Activated T-helper 1 cell treated with anti-CD3 and anti-CD28 coated beads, Interleukin-2, amount 50 U/mL, for 16 hours (primary cell): ENCODE measurements at places on chromosomes 1 and 21.

DNA sequence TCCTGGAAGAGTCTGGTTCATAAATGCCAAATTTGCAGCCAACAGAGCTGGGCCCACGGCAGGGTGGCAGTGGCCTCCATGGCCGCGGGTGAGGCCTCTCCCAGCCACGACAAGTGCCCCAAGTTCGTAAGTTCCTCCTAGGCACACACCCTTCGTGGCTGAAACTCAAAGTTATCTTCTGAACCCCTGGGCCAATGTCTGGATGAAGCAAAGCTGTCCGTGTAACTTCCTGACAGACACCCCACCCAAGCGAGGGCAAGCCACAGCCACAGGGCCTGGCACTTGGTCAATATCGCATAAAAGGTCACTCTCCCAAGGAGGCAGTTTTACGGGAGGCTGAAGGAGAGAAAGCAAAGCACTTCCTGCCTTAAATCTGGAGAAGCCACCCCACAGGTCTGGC lies 27.8 kb upstream of the GPR153 start:
- no peak for DNase-seq

DNA sequence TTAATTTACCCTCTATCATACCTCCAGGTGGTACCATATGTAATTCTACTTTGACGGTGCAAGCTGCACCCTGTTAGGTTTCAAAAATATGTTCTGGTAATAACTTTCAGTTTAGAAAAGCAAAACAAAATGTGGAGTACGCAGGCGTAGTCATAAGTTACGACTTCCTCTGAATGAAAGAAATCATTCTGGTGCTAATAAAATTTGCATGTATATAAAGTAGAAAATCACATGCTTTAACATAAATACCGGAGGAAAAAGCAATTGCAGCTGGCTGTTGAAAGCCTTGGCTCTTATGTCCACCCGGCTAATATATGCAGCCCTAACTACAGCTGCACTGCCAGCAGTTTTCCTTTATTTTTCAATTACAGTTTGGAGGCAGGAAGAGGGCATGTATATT lies 65.2 kb upstream of the TMPRSS15 start:
- DNase-seq, result no peak

DNA sequence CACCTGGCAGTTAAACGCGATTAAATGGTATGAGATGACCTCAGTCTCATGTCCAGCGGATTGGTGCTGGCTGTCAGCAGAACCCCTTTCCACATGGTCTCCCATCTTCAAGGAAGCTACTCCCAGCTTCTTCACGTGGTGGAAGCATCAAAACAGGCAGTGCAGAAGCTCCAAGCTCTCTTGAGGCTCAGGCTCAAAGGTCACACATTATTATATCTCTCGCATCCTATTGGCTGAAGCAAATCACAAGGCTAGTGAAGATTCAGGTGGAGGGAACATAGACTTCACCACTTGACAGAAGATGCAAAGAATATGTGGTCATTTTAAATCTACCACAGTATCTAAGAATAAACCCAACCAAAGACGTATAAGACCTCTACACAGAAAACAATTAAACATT lies 181.9 kb downstream of the VPS13D start:
- no peak for DNase-seq

DNA sequence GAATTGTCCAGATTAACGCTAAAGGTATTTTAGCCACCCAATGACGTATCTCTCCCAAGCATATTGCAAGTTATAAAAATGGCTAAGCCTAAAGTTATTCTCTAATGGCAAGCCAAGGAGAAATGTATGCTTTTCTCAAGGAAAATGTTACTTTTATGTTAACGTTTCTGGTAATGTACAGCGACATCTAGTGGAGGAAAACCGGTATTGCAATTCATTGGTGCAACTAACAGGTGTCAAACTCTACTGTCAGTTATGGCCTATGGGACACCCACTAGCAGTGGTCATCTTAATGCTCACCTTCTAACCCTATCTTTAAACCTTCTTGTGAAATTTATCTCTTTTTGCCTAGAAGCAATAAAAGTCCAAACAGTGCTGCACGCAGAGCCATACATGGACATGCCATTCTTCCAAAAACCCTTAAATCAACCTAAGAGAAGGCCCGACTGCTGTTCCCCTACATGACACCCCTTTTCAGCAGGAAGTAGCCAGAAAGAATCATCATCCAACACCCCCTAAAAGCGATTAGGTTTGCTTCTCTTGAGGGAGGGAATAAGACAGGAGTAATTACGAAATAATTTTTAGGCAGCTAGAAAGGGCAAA lies 68.7 kb upstream of the LRIF1 start:
- DNase-seq, result no peak

DNA sequence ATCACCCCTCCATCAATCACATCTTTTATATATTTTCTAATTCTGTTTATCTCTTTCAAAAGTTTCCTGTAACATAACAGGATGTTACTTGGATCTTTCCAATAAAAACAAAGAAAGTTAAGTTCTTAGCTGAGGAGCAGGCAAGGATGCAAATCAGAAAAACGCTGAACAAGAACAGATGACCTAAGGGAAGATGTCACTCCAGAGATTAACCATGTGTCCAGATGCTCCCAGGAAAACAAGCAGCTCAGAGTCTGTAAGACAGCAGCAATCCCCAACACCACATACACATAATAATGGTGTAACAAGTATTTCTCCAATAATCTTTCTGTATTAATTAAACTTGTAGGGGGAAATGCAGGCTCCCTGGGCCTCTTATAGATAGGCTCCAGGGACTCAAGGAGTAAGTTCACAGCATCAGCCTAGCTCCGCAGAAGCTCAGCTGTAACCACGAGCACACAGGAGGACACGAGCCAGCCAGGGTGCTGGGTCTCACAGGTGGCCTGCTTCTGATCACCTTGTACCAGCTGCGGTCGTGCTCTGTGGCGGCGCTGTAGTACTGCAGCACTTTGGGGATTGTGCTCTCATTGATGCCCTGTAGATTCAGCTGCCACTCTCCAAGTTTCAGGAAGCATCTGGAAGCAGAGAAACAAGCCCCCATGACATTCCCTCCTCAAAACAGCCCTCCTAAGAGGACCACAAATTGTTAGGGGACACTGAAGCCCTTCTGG lies 33.1 kb upstream of the EXOSC10 start:
- no peak for DNase-seq

DNA sequence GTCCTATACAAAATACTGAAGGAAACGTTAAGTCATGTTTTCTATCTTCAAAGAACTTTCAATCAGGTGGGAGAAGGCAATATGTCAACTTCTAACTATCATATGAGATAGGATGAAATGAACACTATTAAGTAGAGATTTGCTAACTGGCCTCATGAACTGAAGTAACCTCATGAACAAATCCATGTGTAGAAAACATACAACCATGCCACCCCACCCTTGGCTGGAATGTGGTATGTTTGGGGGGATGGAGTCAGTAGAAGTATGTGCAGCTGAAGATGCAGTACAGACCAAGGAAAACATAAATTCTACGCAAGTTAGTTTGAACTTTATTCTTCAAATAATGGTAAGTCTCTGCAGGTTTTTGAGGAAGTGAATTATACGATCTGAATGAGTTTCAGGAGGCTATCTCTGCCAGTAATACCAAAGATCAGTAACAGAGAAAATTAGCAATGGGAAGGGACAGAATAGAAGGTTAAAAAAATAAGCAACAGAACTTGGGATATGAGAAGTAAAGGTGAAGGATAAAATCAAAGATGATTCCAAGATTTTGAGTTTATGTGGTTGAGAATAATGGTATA lies 4.5 kb downstream of the TRMT1L start:
- DNase-seq, result no peak

GRCh38 chr1:219670426-219671149 lies 57.7 kb upstream of the ZC3H11B start:
- no peak for DNase-seq

GRCh38 chr1:54453509-54453908 lies 47.3 kb upstream of the SSBP3 start:
- no peak for DNase-seq

DNA sequence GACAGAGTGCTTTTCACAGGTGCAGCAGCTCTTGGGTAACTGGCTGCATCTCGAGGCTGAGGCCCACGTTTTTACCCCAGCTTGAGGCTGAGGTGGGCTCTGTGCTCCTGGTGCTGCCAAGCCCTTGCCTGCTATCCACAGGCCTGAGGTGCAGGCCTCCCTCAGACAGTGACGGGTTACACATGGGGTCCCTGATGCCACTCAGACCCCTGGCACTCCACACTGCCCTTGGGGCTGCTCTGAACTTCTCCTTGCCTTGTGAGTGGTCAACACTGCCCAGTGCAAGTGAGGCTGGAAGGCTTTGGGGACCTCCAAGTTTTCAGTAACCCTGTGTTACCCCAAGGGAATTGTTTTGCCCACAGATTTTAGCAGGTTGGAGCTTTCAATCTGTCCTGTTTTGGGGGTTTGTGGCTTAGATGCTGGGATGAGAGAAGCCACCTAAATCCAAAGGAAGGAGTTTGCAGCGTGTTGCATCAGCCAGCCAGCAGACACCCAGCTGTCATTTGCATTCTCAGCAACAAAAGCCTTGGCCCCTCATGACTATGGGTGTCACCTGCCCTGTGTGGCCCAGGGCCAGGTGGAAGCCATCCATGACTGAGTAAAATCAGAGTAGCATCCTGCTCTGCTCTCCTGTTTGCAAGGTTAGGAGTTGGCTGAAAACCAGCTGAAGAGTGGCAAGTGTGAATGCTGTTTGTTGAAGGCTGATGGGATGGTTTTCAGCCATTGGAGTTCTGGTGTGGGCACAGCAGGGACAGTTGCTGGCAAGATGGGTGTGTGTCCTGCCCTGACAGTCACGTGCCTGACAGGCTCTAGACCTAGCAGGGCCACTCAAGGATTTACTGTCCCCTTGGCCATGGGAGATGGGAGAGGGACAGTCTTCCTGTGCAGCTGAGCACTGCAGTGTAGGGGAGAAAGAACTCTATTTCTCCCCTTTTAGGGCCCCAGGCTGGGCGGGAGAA lies 3.2 kb downstream of the RNF187 start:
- no peak for DNase-seq

DNA sequence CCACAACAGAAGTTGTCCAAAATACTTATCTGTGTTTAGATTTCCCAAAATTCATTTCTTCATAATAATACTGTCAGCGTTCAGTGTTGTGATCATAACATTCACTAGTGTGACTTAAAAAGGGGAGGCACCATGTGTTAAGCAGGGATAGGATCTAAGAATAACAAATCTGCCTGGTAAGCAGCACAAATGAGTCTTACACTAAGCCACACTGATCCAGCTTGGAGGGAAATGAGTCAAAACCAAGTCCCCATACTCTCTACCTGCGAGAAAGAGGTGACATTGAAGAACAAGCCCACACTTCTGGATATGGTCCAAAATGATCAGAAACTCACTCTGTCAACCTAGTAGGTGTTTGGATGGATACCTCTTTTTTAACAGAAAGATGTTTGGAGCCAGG lies 145.5 kb downstream of the CRB1 start:
- no peak for DNase-seq

- no peak for DNase-seq
Measured at GRCh38 chr1:187264995-187265602, 436.4 kb downstream of the PLA2G4A start.

GRCh38 chr1:226549937-226550671 lies 1.5 kb downstream of the STUM start:
- DNase-seq, result no peak

- DNase-seq, result no peak
Measured at GRCh38 chr1:5814046-5814619, 178.1 kb downstream of the NPHP4 start.

DNA sequence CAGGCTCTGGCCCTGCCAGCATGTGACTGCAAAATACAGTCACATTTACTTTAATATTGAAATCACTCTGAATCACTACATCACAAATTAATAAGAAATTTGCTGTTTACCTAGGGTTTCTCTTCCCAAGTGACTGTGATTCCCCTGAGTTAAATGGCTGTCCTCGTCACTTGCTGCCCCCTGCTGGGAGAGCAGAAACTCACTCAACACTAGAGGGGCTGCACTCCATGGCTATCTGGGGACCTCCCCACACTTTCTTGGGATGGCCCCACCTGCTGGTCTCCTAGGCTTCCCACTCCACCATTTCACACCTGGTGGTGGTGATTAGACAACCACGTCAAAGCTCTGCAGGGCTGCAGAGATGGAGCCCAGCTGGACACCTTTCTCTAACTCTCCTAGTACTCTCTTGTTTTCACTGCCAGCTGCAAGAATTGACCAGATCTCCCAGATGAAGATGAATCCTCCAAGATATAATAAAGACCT lies 63.4 kb downstream of the CD2 start:
- DNase-seq, result peak; percentile 48

DNA sequence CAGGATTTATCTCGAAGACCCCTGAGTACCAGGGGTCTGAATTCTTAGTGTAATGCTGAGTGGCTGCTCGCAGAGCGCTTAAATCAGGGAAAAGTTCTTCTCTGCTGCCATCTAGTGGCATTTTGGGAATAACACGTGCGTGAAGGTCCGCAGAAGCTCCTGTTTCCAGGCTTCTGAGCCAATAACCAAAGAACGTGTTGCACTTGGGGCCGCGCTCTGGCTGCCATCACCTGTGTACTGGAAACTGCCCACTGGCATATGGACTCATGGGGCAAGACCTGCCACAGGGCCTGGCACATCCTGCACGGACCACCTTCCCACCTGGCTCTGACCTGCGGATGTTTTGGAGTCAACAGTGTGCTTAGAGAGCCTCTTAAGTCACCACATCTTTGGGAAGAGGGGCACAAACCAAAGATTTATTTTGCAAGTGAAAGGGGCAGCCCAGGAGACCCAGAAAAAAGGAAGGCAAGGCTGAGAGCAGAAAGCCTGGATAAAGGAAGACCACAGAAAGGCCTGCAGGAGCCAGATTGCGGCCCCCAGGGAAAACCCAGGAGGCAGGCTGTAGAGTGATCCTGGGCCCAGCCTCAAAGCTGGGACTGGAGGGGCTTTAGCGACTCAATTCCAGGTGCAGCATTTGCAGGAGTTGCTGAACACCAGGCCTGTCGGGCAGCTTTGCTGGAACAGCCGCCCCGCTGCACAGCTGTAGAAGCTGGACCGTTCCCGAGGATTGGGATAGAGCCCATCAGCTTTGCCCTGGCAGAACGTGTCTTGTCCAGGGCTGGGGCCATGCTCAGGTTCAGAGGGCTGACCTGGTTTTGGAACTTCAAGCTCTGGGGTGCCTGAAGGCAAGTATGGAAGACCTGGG lies 13.0 kb downstream of the CHIT1 start:
- DNase-seq, result no peak

- no peak for DNase-seq
Measured at GRCh38 chr1:43584204-43584603, 53.5 kb downstream of the PTPRF start.

DNA sequence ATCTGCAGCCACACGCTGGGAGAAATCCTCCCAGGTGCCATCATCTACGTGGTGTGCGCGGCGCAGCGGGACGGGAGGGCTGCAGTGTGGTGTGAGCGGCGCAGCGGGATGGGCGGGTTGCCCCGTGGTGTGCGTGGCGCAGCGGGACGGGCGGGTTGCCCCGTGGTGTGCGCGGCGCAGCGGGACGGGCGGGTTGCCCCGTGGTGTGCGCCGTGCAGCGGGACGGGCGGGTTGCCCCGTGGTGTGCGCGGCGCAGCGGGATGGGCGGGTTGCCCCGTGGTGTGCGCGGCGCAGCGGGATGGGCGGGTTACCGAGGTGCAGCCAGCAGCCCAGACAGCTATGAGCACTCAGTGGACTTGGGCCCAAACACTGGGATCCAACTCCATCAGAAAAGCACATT lies 4.7 kb downstream of the WRAP73 start:
- no peak for DNase-seq
